CD4-positive, alpha-beta T cell treated with Interleukin-21 for 1 hour (primary cell): ENCODE measurements at places on chromosomes 4 and X.

- DNase-seq: no peak
These were observed 52.1 kb upstream of the PCDH10 start for GRCh38 chr4:133096972-133097371.

- no peak for DNase-seq
These were observed 615.0 kb downstream of the TMA16 start for GRCh38 chr4:164109503-164109902.

DNA sequence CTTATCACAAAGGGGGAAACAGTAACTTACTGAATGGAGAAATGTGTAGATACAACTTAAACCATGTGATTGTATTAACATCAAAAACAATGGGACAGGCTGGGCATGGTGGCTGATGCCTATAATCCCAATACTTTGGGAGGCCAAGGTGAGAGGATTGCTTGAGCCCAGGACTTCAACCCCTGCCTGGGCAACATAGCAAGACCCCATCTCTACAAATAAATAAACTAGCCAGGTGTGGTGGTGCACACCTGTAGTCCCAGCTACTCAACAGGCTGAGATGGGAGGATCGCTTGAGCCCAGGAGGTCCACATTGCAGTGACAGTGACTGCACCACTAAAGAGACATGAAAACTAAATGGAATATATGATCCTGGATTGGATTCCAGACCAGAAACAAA is 26.4 kb downstream of the TMEM184C start:
- no peak for DNase-seq

- no peak for DNase-seq
These were observed 115.9 kb upstream of the RBPJ start for GRCh38 chr4:26204911-26205370.

- no peak for DNase-seq
These were observed 5.4 kb downstream of the SCARB2 start for GRCh38 chr4:76208005-76208765.
